Activated CD8-positive, alpha-beta T cell treated with anti-CD3 and anti-CD28 coated beads for 36 hours (primary cell): ENCODE measurements at places on chromosomes 4 and X. TPM values are rescaled to one million over a fixed set of nuclear protein-coding genes. Genes with fewer than 3 reads are reported as not detected.
A peak's percentile ranks its signal among the peaks of the same experiment; 100 is the strongest.

DNA sequence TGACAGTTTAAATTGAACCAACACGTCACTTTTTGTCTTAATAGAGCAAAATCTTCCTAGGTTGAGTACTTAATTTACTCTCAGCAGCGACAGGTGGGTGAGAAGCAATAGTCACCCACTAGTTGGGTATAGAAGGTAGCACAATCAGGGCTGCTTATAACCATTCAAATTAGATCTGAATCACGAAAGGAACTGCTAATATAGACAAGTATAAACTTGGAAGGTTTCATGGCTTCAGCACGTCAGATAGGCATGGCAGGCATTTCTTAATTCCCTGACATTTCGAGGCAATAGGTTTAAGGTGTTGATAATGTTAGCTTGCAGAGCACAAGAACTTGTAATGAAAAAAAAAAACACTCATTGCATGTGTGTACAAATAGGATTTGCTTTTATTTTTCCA is 853.4 kb downstream of the PCDH7 start:
- no peak for DNase-seq

DNA sequence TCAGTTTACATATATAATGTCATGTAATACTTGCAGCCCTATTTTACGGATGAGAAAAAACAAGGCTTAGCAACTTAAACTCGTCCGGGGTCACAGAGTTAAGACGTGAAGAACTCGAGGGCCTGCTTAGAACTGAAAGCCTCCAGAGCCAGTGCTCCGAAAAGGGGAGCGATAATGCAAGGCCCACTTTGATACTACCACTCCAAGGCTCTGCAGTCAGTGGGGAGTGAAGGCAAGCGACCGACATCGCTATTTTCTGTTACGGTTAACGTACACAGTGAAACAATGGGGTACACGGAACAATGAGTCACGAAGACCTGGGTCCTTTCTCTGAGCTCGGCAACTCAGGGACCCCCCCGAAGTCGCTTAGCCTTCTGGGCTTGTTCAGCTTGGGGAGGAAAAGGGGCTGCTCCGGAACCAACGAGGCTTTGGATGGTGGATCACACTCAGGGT is 965 bp downstream of the PPA2 start:
- DNase-seq, result peak; percentile 86

DNA sequence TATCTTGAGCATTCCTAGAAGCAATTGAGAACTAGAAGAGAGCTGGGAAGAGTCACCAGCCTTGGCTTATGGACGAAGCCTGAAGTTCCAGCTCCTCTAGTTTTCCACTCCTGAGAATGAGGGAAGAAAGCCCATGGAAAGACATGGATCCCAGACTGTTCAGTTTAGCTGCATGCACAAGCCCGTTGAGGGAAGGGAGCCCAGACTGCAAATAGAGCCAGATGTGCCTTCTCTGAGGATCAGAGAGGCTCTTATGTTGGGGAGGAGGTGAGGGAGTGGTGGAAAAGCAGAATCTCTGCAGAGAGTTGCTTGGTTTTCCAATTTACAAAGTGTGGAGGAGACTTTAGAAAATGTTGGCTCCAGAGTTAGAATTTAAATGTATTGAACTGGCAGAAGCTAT is 69.0 kb downstream of the ASB9 start:
- no peak for DNase-seq

The CFP gene
- 2.1 TPM for total RNA-seq

The SHROOM4 gene
- total RNA-seq, result not detected

GRCh38 chr4:102606846-102607450 is 105.8 kb downstream of the NFKB1 start:
- DNase-seq, result no peak

The TXK gene
- total RNA-seq, result 20.6 TPM

The CFI gene
- not detected for total RNA-seq

The ZNF827 gene
- 31.1 TPM for total RNA-seq

The SORBS2 gene
- total RNA-seq, result not detected

DNA sequence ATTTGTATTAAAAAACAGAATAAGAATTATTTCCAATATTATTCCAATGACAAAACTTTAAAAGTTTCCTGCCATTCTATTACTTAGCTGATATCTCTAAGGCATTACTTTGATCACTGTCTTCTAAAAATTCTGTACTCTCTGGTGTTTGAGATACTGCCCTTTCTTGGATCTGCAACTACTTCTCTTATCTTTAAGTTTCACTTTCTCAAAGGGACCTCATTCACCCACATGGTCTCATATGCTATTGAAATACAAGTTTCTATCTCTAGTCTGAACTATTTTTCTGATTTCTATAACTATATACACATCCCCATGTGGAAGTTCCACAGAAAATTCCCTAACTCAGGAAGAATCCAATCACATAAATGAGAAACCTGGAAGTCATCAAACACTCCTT is 22.2 kb downstream of the TMPRSS11E start:
- DNase-seq, result no peak

DNA sequence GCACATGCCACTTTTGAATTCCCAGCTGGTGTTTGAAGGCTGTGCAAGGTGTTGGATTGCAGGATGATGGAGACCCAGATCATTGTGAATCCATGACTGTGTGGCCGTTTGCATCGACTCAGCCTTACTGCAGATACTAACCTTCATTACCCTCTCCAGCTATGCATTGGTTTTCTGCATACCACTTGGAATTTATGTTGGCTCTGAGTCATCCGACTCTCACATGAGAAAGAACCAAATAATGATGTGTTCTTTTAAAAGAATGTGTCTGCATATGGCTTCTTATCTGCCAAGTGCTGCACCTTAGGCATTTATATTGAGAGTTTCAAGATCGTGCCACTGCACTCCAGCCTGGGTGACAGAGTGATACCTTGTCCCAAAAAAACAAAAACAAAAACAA is 106.7 kb upstream of the PRKX start:
- DNase-seq, result no peak

GRCh38 chrX:123909523-123909922 is 49.7 kb downstream of the XIAP start:
- DNase-seq, result no peak

DNA sequence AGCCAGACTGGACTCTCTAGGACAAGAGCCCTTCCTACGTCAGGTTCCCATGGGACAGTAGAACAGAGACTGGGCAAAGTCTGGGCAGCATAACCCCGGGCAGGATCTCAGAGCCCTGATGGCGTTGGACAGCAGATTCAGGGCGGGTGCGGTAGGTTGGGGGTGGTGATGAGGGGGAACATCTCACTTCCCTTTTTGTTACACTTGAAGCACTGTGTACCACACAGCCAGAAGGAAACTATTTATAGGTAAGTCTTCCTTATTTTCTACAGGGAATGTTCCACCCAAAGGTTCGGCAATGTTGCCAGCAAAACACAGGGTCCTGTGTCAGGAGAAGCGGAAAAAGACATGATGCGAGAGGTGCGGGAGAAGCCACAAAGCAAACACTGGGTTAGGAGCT is 54.3 kb downstream of the TSC22D3 start:
- no peak for DNase-seq

The MED12 gene
- total RNA-seq, result 49.2 TPM

DNA sequence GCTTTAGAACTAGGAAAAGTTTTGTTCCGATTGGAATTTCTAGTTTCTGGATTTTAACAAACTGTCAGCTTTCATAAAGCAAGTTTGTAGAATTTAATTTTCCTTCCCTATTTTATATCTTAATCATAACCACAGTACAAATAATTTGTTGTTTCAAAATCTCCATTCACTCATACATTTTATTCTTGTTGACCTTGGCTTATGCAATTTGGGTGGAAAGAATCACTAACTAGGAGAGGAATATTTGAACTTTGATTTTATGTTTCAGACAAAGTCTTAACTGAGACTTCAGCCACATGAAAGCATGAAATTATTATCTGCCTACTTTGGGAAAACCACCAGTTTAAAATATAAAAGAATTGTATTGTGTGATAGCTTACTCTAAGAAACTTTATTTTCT is 427.9 kb downstream of the SPRY1 start:
- DNase-seq, result no peak

DNA sequence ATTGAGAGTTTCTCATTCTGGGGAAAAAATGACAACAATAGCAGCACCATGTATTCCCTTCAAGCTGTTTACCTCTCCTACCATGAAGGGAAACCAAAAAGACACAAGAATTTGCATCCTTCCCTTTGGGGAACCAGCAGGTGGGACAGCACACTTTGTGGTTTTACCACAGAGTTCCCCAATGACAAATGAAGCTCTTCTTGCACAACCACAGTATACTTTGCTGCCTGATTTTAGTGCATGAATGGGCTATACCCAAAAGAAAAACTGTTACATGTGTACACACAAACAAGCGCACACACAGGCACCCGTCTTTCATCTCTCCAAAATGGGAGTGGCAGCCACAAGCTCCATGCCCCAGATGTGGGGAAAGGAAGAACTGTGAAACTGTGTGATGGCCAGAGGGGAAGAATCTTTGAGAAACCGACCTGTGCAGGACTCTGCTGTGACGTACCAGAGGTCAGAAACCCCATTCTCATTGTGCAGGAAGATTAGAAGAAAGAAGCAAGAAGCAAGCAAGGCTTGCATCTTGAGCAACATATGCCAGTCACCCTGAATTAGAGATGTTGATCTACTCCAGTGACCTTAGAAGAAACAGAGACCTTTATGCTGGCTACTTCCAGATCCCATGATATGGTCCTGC is 2.7 kb upstream of the MAML3 start:
- DNase-seq, result peak; percentile 64

DNA sequence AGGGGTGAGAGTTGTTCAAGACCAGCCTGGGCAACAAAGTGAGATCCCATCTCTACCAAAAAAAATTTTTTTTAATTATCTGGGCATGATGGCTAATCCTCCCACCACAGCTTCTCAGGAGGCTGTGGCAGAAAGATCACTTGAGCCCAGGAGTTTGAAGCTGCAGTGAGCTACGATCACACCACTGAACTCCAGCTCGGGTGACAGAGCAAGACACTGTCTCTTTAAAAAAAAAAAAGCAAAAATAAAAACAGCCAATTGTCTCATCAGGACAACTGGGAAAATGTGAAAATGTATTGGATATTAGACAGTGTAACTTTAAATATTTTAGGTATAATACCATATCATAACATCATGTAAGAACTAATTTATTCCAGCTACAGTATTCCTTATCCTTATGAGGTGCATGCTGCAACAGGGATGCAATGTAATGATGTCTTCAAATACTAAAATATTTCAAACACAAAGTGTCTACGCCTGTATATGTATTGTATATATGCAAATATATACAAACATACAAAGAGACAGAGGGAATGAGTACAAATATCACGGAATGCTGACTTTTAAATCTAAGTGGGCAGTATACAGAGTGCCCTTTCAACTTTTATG is 17.2 kb downstream of the FAM13A start:
- DNase-seq, result no peak

The LRIT3 gene
- 0.16 TPM for total RNA-seq

The CC2D2A gene
- not detected for total RNA-seq

GRCh38 chr4:145414226-145414625 is 67.4 kb upstream of the SMAD1 start:
- no peak for DNase-seq

The NEXMIF gene
- total RNA-seq, result 0.49 TPM

DNA sequence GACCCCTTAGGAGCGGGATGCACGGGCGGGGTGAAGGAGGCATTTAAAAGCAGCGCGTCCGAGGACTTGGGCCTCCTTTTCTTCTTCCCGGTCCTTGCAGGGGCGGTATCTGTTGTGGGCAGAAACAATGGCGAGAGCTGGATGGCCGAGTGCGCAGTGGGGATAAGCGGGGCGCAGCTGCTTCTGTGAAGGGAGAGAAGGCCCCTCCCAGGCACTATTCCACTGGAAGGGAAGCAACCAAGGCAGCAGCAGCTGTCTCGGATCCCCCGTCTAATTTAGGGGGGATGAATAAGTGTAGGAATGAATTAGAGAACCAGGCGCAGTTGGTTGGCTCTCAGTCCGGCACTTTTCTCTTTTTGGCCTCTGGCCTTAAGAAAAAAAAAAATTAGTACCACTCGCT is 995 bp downstream of the SMARCA5 start:
- peak; percentile 29 for DNase-seq

DNA sequence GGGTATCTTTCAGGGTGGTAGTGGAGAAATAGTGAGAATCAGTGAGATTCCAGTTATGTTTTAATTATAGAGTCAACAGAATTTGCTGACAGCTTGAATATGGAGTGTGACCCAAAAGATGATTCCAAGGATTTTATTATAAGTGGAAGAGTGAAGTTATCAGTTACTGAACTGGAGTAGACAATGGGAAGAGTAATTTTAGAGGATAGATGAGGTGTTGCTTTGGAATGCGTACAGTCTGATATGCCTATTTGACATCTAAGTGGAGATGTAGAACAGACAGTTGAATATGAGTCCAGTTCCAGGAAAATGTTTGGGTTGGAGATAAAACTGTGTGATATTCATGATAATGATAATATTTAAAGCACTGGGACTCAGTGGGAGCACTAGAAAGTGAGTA is 174.2 kb downstream of the MAPK10 start:
- DNase-seq, result no peak

The LAS1L gene
- total RNA-seq, result 68.4 TPM

The CT45A2 gene
- not detected for total RNA-seq

DNA sequence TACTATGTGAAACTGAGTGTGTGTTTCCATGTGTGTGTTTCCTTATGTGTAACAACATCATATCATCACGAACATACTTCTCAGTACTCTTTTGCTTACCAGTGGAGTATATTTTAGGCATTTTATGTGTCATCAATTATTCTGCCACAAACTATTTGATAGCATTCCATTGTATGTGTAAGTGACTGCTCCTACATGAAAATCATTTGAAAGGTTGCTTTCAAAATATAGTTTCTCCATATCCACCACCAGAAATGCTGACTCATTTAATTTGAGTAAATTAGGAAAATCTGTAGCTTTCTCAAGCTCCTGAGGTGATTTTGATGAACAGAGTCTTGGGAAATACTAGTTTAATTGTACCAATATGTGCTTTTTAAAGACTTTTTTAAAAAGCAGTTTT is 376.2 kb downstream of the PCDH18 start:
- no peak for DNase-seq

- DNase-seq, result no peak
Observed at GRCh38 chr4:89538886-89539285, 231.3 kb upstream of the GPRIN3 start.

The MAGEE2 gene
- not detected for total RNA-seq

GRCh38 chr4:146269228-146269653 is 54.9 kb downstream of the REELD1 start:
- no peak for DNase-seq

DNA sequence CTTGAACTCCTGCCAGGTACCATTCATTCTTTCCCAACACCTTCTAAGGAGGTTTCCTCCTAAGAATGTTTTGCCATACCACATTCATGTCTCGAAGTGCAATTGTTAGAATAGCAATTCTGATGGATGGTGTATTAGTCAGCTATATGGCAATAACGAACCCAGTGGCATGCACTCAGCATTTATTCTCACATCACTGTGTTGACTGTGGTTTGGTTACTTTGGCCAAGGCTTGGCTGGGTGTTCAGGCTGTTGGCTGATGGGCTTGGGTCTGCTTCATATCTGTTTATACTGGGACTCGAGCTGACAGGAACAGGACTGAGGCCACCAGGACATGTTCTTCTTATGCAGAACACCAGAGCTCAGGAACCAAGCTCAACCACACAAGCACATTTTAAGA is 31.7 kb downstream of the PSAPL1 start:
- DNase-seq, result no peak

The CT45A1 gene
- not detected for total RNA-seq
